Activated naive CD8-positive, alpha-beta T cell treated with anti-CD3 and anti-CD28 coated beads, Interleukin-2, amount 10 ng/mL, durations not matched to agents 7 days and 5 days (primary cell): ENCODE measurements at places on chromosomes 13 and 19.

- peak; percentile 68 for DNase-seq
Measured at GRCh38 chr19:18292810-18293641, 11.6 kb upstream of the JUND start.

- DNase-seq, result no peak
Measured at GRCh38 chr13:98220271-98220791, 43.3 kb upstream of the RNF113B start.

DNA sequence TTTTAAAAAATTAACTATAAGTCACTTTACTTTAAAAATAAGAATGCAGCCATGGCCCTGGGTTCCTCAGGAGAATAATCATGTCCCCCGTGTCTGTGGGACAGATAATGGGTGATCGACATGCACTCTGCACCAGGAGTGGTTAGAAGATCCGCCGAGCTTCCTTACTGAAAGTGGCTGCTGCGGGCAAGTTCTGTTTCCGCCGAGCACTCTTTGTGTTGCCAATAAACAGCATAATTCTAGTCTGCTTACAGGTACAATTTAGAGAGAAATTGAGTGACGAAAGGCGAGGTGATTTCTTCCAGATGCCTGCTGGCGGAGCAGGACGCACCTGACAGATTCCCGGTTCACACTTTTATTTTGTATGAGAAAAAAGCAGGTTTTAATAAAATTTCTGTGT is 139.0 kb downstream of the SOX1 start:
- no peak for DNase-seq

GRCh38 chr13:98098516-98098915 is 44.4 kb upstream of the FARP1 start:
- no peak for DNase-seq
